ENCODE measurements at places on chromosomes 6 and 20.

DNA sequence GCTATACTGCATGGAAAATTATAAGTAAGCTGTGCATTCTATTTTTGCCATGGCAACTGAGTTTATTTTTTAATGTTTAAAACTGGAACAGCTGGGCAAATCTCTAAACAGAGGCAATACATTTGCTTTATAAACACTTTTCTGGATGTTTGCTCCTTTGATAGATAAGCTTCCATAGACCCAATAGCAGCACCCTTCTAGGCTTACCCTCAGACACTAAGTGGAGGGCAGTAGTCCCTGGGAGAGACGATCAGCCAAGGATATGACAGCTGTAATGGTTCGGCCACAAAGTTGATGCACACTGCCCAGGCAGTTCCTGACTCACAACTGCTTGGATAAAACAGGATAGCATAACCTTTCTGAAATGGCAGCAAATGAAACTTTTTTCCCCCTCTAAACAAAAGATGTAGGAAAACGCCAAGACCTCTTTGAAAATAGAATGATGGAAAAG lies 8.5 kb upstream of the MRPS10 start:
- no peak for DNase-seq

- DNase-seq: no peak
Measured at GRCh38 chr6:105051941-105052471, 95.1 kb downstream of the LIN28B start.

DNA sequence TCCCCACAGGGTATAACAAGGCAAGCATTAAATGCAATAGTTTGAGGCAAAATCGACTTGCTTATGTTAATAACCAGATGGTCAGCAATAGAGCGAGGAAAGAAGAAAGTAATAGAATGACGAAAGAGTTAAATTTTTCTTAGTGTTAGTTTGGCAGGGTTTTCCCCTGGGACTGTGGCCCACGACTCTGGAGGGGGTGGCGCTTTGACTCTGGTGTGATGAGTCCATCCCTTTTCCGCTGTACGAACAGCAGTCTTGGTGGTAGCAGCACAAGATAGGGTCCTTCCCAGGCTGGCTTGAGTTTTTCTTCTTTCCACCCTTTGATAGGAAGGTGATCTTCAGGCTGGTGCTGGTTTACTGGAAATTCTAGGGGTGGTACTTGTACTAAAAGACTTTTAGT lies 69.2 kb upstream of the GMDS start:
- no peak for DNase-seq

DNA sequence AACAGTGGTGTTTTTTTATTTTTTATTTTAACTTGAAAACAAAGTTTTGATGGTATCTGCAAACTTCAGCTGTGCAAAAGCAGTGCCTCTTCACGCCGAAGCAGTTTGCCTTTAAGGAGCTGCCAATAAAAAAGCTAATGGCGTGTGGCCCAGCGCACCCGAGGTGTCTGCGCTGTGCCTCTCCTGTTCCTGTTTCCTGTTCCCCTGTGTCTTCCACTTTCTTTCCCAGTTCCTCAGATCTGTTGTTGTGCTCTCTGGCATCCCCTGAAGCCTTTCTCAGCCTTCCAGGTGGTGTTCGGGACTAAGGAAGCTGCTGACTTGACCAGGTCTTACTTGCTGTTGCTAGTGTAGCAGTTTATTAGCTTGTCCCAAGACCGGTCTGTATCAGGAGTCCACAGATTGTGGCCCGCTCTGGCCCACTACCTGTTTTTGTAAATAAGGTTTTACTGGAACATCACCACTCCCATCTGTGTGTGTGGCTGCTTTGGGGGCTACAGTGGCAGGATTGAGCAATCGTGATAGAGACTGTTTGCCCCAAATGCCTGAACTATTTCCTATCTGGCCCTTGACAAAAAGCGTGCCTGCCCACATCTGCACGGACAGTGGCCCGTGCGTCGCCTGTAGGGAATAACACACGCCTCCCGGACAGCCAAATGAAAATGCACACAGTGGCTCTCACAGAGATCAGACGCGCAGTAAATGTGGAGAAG lies 178.3 kb downstream of the TMEM242 start:
- DNase-seq: peak; percentile 43

DNA sequence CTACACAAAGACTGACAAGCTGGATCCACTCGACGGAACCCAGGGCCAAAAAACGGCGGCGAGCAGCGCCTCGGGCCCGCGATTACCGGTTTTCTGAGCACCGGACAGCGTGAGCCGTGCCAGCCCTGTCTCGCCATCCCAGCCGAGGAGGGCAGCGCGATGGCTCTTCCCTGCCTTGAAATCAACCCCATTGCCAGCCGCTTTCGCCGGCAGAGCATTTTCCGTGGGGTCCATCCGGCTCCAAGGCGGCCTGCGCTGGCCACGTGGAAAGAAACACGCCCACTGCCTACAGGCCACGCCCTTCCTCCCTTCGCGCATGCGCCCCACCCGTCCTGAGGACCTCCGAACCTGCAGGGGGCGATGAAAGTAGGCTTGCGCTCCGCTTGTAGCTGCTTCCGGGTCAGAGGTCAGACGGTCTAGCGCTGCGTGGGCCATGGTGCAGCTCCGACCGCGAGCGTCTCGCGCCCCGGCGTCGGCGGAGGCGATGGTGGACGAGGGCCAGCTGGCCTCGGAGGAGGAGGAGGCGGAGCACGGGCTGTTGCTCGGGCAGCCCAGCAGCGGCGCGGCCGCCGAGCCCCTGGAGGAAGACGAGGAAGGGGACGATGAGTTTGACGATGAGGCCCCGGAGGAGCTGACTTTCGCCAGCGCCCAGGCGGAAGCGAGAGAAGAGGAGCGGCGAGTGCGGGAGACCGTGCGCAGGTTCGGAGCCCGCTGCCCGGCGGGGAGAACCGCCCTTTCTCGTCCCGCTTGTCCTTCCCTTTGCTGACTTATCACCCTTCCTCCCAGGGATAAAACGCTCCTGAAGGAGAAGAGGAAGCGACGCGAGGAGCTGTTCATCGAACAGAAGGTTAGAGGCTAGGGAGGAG lies at the start of gene NOL7:
TSS of gene NOL7 (plus strand) at position 410 of the 866 bp plus-strand sequence. CDS start at position 434, 24 bp downstream.
- DNase-seq: peak; percentile 96

- DNase-seq: no peak
Measured at GRCh38 chr6:45300736-45301135, 27.4 kb upstream of the RUNX2 start.

DNA sequence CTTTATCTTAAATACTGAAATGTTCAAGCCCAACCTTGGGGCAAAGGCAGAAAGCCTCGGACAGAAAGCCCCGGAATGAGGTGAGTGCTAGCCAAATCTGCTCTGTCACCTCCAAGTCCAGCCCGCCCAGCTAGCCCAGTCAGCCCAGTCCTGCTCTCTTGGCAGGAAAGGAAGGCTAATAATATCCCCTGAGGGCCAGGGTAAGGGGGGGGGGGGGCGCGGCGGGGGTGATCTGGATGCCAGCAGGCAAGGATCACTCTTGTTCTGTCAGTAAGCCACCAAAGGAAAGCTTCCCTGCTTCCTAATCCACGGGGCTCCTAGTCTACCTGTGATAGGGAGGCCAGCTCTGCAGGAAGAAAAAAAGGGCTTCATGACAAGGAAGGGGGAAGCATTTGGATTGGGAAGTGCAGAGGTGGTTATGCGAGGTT lies 1.1 kb downstream of the NDRG3 start:
- peak; percentile 34 for DNase-seq

DNA sequence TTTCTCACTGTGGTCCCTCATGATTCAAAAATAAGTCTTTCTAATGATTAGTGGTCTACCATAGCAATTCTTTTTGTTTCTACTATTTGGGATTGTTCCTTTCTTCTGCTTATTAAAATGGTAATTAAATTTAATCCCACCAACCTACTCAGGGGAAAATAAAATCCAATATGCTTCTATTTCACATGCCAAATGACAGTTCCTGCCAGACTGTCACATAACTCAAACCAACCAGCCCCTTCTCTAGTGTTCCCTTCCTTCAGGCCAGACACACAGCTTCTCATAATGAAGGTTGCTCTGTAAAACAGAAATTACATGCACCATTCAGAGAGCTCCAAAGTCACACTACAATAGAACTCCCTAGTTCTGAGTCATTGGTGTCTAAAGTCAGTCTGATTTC lies 23.2 kb downstream of the PAK5 start:
- DNase-seq: no peak

GRCh38 chr6:36847152-36847551 lies 7.9 kb upstream of the CPNE5 start:
- DNase-seq: no peak

- peak; percentile 13 for DNase-seq
Measured at GRCh38 chr6:142692942-142693341, 252.0 kb downstream of the HIVEP2 start.

- DNase-seq: no peak
Measured at GRCh38 chr6:27237089-27237803, 10.3 kb upstream of the PRSS16 start.

DNA sequence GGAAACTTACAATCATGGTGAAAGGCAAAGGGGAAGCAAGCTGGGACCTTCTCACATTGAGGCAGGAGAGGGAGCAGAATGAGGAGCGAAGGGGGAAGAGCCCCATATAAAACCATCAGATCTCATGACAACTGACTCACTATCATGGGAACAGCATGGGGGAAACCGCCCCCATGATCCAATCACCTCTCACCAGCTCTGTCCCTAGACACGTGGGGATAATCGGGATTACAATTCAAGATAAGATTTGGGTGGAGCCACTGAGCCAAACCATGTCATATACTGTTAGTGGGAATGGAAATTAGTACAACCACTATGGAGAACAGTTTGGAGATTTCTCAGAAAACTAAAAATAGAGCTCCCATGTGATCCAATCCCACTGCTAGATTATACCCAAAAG lies 163.7 kb downstream of the MANEA start:
- no peak for DNase-seq

- DNase-seq: no peak
Measured at GRCh38 chr6:147826698-147827097, 318.2 kb downstream of the SAMD5 start.

DNA sequence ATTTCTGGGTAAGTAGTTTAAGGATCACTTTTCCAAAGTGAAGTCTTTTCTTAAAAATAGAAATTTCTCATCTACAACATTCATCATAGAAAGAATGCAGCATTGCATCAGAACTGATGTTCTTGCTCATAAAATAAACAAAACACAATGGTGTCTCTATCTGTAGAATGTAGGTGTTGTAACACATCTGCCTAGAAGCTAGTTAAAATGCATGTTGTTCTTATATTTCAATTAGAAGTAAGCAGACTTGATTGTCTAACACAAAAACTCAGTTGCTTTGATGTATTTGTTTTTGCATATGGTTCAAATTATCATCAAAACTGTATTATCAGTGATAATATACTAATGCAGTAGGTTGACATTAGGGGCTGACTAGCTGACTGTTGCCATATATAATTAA lies 654.7 kb upstream of the FLRT3 start:
- DNase-seq: no peak

GRCh38 chr20:45230631-45231030 lies 9.5 kb downstream of the SEMG2 start:
- no peak for DNase-seq

- no peak for DNase-seq
Measured at GRCh38 chr6:4274382-4275082, 139.2 kb upstream of the ECI2 start.

- DNase-seq: no peak
Measured at GRCh38 chr6:167567142-167568033, 242.5 kb downstream of the TTLL2 start.

DNA sequence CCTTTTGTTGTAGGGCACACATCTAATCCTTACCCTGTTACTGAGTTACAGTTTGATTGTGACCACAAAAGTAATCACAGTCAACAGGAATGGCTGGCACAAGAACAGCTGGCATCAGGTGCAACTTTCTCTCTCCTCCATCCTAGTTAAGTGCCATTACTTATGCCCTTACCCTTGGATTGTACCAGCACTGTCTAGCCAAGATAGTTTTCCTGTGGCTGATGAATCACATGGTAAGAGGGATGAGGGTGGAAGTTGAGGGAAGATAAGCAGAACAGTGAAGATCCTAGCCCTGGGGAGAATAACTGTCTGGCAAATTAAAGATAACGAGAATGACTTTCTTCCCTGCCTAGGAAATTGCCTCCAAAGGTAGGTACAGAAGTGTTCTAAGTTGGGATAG lies 42.0 kb downstream of the RNF217 start:
- no peak for DNase-seq

DNA sequence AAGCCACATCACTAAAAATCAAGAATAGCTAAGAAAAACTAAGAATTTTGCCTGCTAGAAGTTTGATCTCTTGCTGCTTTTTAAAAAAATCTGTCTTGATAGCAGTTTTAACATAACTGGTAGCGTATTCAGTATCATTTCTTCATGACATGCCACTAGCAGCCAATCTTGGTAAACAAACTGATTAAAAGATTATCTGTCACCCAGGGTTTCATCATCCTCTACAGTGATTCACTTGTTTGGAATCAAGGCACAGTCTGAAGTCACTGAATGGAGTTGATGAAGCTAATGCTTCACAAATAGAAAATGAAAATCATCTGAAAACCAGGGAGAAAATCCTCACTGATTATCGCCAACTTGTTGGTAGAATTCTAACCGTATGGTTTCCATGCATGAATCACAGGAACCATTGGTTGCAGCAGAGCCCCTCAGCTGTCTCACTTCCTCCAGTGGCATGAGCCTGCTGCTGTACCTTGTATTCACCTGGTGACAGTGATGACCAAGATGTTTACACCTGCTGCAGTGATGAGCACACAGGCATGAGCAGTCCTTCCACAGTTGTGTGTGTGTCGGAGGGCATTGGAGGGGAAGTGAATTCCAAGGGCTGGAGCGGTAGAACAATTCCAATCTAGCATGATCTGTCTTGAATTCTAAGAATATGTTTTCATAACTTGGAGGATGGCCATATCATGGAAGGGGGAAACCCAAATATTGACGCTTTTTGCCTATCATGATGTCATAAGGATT lies 275.0 kb downstream of the KHDC1L start:
- no peak for DNase-seq

DNA sequence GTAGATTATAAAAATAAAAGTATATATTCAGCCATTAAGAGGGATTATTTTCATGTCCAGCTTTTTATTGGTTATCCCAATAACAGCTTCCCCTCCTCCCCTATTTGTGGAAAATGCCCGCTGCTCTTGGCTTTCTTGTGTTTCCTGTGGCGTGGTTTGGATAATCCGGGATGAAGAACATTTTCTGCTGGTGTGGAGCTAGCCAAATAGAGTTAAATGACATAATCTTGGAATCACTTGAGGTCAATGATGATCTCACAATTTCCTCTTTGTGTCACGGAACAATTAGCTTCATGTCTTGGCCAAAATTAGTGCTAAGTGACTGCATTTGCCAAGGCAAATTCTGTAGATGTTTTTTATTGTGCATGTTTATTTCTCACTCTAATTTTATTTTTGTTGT lies 394.0 kb downstream of the LAMA2 start:
- no peak for DNase-seq

- DNase-seq: no peak
Measured at GRCh38 chr6:509676-510075, 118.1 kb downstream of the IRF4 start.
